ENCODE measurements at places on chromosomes 1 and 21.

- DNase-seq, result no peak
Observed at GRCh38 chr1:44994309-44994898, 8.0 kb upstream of the EIF2B3 start.

- no peak for DNase-seq
Observed at GRCh38 chr1:203139976-203140475, 12.5 kb downstream of the ADORA1 start.

- no peak for DNase-seq
Observed at GRCh38 chr1:67771749-67772148, 61.5 kb downstream of the GNG12 start.

- DNase-seq, result no peak
Observed at GRCh38 chr1:175297291-175297690, 104.7 kb upstream of the KIAA0040 start.
